GM04503 (cell line): ENCODE measurements at places on chromosomes 16 and 17.
A peak's percentile ranks its signal among the peaks of the same experiment; 100 is the strongest.

GRCh38 chr16:89574681-89575246, 794 bp upstream of the CPNE7 start:
- DNase-seq, result no peak

- DNase-seq, result peak; percentile 24
Observed at GRCh38 chr17:6755731-6756184, at the start of gene XAF1. Gene XAF1, plus strand, starts transcription at chr17:6756046. Its CDS starts 33 bp downstream, at chr17:6756079.

GRCh38 chr17:63495491-63495890, 18.6 kb downstream of the ACE start:
- DNase-seq, result no peak

DNA sequence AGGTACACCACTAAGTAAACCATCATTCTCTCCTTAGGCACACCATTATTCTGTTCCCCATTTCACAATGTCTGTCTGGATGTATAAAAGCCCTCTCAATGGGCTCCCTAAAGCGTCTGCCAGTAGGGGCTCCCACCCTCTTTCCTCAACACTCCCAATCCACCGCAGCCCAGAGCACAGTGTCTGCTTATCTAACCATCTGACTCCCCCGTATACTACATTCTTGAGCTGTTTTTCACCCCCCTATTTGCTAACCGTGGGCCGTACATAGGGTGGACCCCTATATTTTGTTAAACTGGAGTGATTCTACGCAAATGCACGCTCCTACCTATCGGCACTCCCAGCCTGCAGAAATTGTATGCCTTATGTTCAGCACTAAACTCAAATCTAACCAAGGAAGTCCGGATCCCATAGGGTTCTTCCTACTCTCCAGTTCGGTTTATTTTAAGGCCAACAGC, 685 bp upstream of the PSMD3 start:
- no peak for DNase-seq

DNA sequence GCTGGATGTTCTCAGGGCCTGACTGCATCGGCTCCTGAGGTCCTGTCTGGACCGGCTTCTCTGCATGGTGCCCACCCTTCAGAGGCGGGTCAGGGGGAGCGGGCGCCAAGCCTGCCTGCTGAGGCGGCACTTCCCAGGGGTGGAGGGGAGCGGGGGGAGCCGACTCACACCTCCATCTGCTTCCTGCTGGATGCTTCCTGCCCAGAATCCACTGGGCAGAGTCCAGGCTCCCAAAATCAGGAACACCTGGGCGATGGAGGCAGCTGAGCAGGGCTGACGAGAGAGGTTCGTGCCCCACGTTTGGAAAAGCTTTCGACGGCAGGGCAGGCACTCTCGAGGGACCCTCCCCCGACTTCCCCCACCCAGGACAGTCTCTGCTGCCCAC, 42.2 kb downstream of the TIMM22 start:
- DNase-seq, result no peak

GRCh38 chr16:3672571-3673041, 18.1 kb downstream of the DNASE1 start:
- DNase-seq, result no peak

DNA sequence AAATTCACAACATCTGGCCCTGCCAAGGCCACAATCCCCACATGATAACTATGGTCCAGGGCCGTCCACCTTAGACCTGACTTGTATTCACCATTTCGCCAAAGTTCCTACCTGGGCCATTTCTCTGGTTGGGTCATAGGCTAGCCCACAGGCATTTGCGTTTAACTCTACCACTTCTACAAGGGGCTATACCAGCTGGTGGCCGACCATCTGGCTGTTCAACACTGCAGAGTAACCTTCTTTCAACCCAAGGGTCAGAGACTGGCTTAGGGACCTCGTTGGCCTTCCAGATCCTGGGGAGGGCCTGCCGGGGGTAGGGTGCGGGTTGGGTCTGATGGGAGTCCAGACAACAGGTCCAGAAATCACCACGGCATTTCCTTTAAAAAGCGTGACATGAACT, 242.3 kb upstream of the C16orf82 start:
- DNase-seq, result no peak

- no peak for DNase-seq
Observed at GRCh38 chr16:10154389-10154788, 27.8 kb downstream of the GRIN2A start.

DNA sequence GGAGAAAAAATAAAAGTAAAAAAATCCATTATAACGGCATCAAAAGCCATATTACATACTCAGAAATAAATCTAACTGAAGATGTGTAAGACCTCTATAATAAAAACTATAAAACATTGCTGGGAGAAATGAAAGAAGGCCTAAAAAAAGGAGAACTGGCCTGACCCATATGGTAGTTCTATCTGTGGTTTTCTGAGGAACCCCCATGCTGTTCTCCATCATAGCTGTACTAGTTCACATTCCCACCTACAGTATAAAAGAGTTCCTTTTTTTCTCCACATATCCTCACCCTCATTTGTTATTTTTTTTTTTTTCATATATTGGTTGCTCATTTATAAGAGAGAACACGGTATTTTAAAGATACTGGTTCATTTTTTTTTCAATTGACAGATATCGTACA, 191.8 kb downstream of the STX8 start:
- no peak for DNase-seq

DNA sequence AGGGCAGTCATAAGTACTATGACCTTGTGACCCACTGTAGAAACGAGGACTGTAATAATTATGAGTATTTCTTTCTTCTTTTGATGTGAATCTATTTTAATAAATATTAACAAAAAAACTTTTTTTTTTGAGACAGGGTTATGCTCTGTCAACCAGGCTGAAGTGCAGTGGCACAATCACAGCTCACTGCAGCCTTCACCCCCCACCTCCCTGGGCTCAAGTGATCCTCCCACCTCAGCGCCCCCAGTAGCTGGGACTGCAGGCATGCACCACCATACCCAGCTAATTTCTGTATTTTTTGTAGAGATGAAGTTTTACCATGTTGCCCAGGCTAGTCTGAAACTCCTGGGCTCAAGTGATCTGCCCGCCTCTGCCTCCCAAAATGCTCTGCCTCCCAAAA, 32.6 kb downstream of the SCPEP1 start:
- no peak for DNase-seq

- peak; percentile 13 for DNase-seq
Observed at GRCh38 chr17:18129041-18129502, 20.5 kb downstream of the MYO15A start.

DNA sequence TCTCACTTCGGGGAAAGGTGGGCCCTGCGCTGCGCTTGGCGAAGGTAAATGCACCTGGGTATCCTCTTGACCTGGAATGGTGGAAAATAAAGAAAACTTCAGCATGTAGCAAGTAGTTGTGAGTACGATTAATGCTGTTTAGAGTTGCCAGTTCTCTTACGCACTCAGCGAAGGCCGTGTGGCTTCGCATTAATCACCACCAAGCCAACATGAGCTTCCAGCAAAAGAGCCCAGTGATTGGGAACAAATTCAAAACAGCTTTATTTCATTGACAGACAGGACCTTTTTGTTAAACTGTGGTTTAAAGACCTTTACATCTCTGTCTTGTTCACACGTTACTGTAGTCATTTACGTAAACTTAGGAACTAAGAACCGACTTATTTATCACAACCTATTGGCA, 531.4 kb downstream of the MAF start:
- DNase-seq, result no peak

- no peak for DNase-seq
Observed at GRCh38 chr16:24624102-24624501, 84.7 kb downstream of the RBBP6 start.

DNA sequence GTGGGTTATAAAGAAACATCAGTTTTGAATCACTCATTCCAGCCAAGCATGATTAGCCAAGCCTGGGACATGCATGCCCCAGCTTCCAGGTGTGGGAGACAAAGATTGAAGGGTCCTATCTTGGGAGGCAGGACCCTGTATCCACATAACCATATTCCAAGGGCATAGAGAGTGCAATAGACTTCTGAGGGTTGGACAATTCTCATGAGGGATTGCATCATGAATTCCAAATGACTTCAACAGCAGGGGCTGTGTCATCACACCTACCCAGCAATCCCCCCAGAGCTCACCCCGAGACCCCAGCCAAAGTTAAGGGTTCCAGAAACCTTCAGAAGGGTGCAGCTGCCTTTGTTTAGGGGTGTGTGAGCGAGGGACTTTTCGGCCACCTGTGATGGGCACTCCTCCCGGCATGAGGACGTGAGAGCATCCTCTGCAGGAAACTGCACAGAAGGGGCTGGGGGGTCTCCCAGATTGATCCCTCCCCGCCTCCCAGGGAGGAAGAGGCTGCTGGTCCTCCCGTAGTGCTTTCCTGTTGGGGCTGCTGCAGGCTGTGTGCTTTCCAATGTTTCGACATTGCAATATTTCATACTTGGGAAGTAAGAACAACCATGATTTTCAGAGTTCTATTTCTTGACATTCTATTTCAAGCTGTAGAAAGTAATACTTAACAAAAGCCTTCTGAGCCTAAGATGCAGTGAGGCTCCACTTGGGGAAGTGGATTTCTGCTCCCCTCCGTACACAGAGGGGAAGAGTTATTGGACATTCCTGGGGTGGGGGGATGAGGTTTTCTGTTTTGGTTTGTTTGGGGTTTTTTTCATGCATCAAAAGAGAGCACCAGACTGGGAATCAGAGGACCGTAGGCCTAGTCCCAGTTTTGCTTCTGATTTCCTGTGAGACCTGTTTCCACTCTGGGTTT, 13.3 kb upstream of the PITPNM3 start:
- no peak for DNase-seq

DNA sequence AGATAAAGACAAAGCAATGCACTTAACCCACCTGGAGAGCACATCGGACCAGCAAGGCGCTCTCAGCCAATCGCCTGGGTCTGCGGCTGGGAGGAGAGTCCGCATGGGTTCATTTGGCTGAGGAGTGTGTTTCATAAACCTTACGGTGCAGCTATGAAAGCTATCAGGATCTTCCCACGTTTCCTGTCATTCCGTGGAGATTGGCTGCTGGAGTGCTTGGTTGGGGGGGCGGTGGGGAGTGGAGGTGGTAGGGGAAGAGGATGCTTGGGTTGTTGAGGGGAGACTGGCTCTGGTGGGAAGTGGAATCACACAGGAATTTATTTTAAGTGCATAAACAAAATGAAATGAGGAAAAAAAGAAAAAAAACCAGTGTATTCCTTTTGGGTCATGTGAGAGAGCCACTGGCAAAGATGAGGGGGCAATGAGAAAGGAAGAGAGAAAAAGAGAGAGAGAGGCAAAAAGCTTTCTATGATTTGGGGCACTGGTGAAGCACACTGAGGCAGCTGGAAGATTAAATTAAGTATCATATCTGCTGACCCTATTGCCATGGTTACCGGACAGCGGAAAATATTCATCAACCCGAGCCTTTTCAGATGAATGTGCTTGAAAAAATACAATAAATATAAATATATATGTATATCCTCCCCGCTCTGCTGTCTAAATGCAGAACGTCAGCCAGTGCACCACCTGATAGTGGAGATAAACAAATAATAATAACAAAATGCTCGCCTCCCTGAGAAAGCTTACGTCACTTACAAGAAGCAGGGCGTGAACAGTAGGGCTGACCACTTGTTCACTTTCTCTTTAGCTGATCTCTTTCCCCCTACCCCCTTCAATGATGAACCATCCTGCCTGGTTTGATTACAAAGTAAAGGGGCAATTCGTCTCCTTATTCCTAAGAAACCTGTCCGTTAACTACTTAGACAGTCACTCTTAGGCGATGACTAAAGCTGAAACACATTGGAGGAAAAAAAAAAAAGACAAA, 457.0 kb upstream of the ZFHX3 start:
- no peak for DNase-seq

DNA sequence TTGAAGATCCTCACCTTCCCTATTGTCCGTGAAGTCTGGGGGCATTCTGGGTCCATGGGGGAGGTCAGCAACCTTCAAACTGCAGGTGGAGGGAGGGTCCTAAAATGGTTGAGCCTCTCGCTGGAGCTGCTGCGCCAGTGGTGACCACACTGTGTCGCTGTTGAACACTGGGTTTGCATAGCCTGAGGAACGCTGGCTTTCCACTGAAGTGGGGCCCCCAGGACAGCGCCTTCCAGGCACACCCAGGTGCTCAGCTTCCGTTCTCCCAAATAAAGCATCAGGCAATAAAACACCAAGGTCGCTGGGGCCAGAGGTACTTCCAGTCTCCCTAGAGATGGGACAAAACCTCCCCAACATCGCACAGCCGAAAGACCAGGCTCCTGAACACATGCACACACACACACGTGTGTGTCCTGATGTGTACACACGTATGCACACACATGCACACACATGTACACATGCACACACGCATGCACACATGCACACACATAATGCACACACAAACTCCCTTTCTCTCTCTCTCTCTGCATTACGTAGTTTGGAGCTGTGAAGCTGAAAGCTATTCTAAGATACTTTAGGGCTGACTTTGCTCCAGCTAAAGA, 120.6 kb downstream of the IRF8 start:
- DNase-seq, result no peak

GRCh38 chr17:9032583-9032982, 11.3 kb downstream of the NTN1 start:
- DNase-seq, result no peak

DNA sequence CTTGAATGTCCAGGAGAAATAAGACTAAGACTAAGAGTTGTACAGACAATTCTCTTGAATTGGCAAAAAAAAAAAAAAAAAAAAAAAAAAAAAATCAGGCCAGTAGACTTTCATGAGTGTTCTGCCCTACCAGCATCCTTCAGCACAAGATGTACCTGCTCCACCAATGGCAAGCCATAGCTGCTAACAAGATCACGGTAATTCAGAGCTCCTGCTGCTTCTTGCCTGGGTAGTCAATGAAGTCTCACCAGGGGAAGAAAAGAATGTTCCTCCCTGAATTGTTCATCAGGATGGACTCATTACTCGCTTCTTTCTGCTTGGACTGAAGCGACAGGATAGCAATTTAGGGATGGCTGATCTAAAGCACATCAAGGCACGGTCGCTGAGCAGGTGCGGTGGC, 31.1 kb upstream of the APOH start:
- DNase-seq, result no peak

DNA sequence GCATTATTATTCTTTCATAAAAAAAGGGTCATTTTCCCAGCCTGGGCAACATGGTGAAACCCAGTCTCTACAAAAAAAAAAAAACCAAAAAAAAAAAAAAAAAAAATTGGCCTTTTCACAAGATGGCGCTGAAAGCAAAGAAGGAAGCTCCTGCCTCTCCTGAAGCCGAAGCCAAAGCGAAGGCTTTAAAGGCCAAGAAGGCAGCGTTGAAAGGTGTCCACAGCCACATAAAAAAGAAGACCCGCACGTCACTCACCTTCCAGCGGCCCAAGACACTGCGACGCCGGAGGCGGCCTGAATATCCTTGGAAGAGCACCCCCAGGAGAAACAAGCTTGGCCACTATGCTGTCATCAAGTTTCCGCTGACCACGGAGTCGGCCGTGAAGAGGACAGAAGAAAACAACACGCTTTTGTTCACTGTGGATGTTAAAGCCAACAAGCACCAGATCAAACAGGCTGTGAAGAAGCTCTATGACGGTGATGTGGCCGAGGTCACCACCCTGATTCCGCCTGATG, 4.9 kb upstream of the PGAP6 start:
- no peak for DNase-seq

- DNase-seq, result no peak
Observed at GRCh38 chr17:40491486-40491885, 9.9 kb downstream of the TNS4 start.

- no peak for DNase-seq
Observed at GRCh38 chr17:161481-161880, 20.0 kb downstream of the DOC2B start.

- DNase-seq, result no peak
Observed at GRCh38 chr16:72302332-72302731, 130.4 kb upstream of the PMFBP1 start.

- DNase-seq, result no peak
Observed at GRCh38 chr16:4266372-4266771, 6.5 kb downstream of the TFAP4 start.
